Breast epithelium (tissue), 4 donors: ENCODE measurements at places on chromosomes 4 and X.

DNA sequence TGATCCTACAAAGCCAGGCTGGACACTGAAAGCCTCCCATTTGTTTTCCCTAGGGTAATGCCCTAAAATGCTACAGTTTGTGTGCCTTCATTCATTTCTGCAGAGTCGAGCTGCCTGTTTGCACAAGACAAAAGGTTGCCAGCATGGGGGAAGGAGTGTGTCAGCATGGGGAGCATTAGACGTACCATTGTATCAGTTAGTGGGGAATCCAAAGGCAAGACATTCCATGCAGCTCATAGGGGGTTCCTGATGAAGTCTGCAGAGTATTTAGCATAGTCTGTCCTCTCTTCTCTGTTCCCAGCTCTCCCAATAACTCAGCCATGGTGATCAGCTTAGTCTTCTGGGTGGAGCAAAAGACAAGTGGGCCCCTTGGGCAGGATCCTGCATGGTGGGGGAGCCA, 276.9 kb upstream of the PCDH7 start:
- DNase-seq: no peak

- no peak for DNase-seq
These were observed 30.3 kb upstream of the SHISA3 start for GRCh38 chr4:42366959-42367358.

DNA sequence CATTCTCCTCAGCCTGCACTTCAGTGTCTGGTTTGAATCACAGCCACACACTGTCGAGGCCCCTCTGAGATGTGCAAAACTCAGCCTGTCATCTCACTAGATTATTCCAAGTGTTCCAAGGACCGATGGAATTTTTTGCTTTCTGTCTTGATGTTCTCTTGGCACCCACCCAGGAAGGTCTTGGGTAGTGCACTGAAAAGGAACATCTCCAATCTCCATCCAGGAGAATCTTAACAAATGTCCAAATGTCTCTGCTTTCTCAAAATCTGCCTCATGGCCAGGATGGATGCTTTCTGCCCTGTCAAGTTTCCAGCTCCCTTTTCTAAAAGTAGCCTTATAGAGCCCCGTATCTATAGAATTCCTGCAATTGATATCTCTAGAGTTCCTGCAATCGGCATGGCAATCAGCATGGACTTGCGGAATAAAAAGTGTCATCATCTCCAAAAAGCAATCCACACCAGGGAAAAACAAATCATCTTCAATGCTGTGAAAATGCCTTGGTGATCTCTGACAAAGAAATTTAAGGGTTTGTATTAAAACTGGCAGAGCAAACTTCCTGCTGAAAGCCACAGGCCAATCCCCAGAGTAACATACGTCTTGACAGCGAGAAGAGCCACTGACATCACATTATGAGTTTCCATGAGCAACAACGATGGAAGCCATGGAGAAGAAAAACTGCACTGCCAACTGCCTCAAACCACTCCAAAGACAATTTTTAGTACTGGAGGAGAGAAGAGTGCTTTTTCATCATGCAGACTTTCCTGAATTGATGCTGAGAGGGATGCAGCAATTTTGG, 215.3 kb upstream of the FAM9B start:
- no peak for DNase-seq

DNA sequence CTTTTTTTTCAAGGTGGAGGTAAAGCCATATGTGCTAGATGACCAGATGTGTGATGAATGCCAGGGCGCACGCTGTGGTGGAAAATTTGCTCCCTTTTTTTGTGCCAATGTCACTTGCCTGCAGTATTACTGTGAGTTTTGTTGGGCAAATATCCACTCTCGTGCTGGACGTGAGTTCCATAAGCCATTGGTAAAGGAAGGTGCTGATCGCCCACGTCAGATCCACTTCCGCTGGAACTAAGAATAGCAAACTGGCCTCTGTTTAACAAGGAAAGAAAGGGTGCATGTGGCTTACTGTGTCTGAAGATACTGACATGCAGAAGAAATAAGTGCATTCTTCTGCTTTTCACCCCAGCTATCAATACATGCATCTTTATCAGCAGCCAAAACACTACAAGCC, 63.9 kb downstream of the CPEB2 start:
- no peak for DNase-seq

GRCh38 chr4:128322311-128322710, 34.7 kb upstream of the PGRMC2 start:
- DNase-seq: no peak

GRCh38 chr4:61202638-61203435, 2.7 kb downstream of the ADGRL3 start:
- no peak for DNase-seq

GRCh38 chr4:141636771-141637460, 533 bp downstream of the IL15 start:
- DNase-seq: no peak

GRCh38 chr4:8273450-8273849, 3.9 kb downstream of the HTRA3 start:
- no peak for DNase-seq
